ENCODE measurements at places on chromosomes 2 and 18.

GRCh38 chr2:144493027-144493809, 26.7 kb downstream of the ZEB2 start:
- DNase-seq: no peak

GRCh38 chr2:150605664-150606063, 118.2 kb upstream of the RND3 start:
- no peak for DNase-seq

- no peak for DNase-seq
These were observed 331.4 kb downstream of the EXOC6B start for GRCh38 chr2:72494392-72494791.

- DNase-seq: peak; percentile 73
These were observed 3.9 kb upstream of the KLHL29 start for GRCh38 chr2:23381084-23381483.

GRCh38 chr18:41745166-41746049, 209.6 kb upstream of the PIK3C3 start:
- DNase-seq: peak; percentile 26

Measured in HTR-8/SVneo (cell line).